Stimulated activated CD4-positive, alpha-beta T cell treated with anti-CD3 and anti-CD28 coated beads, Interleukin-12 subunit alpha, Interleukin-12 subunit beta, amount 100 ng/mL, for 48 hours (primary cell): ENCODE measurements at places on chromosomes 1 and 21.

DNA sequence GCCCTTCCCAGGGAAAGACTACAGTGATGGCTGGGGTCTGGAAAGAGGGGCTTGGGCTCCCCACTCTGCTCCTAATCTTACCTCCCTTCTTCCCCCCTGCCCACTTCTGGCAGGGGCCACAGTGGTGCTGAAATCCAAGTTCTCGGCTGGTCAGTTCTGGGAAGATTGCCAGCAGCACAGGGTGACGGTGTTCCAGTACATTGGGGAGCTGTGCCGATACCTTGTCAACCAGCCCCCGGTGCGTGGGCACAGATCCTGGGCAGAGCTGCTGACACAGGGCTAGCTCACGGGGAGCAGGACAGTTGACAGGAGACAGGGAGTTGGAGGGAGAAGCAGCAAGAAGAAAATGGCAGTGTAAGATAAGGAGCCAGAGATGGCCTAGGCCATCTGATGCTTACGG, 2.4 kb downstream of the SLC27A3 start:
- no peak for DNase-seq

- no peak for DNase-seq
These were observed 49.2 kb downstream of the UMODL1 start for GRCh38 chr21:42120101-42120902.

- DNase-seq = no peak
These were observed 379.6 kb downstream of the TTLL7 start for GRCh38 chr1:83619170-83619896.

- DNase-seq = no peak
These were observed 18.8 kb upstream of the CEP85 start for GRCh38 chr1:26215246-26215645.
